T-cell (primary cell): ENCODE measurements at places on chromosomes 1 and 21. TPM values are rescaled to one million over a fixed set of nuclear protein-coding genes. Genes with fewer than 3 reads are reported as not detected.

The ZNF678 gene
- total RNA-seq = 8.8 TPM

The KIF26B gene
- 0.06 TPM for total RNA-seq

The HOOK1 gene
- 20.3 TPM for total RNA-seq

GRCh38 chr1:44650159-44650831 is 24.0 kb downstream of the TMEM53 start:
- no peak for DNase-seq
